Activated naive CD8-positive, alpha-beta T cell treated with anti-CD3 and anti-CD28 coated beads for 36 hours (primary cell): ENCODE measurements at places on chromosomes 7 and 10.

- peaks cover 91% of the 10 kb centered on the region for H3K4me1 ChIP-seq
- H3K36me3 ChIP-seq: peaks cover 71% of the 10 kb centered on the region
- DNase-seq: no peak
Observed at GRCh38 chr7:43642897-43643630, 60.2 kb downstream of the STK17A start.

- H3K27me3 ChIP-seq: no peaks in the 10 kb centered on the region
- no peak for DNase-seq
- no peak overlapping the region for H3K27ac ChIP-seq
Observed at GRCh38 chr10:119680650-119681081, 29.5 kb downstream of the BAG3 start.

- no peak for DNase-seq
- H3K36me3 ChIP-seq: no peaks in the 10 kb centered on the region
- H3K27me3 ChIP-seq: no peaks in the 10 kb centered on the region
- no peak overlapping the region for H3K27ac ChIP-seq
- no peak overlapping the region for H3K4me3 ChIP-seq
- no peaks in the 10 kb centered on the region for H3K4me1 ChIP-seq
Observed at GRCh38 chr7:105408791-105409410, 20.2 kb upstream of the SRPK2 start.

DNA sequence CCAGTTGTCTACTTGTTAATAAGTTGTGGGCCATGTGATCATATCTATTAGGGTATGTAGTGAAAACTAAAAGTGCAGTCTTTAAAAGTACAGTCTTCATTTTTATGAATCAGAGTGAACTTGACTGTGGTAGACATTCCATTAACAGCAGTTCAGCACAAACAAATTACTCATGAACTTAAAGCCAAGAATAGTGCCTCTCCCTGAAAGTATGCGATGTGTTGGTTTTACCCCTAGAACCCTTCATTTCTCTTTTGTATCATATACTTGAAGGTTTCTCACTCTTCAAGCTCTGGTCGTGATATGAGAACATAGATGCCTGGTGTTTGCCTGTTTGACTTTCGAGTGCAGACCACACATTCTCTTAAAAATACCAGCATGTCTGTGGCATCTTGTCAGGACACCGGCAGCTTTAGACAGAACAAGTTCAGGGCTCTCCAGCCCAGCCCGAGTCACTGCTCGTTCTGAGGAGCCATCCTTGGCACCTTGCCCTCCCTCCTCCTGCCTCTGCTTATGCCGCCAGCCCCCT is 159.3 kb downstream of the LCOR start:
- DNase-seq: no peak
- H3K27ac ChIP-seq: no peak overlapping the region
- H3K4me1 ChIP-seq: peaks cover 8% of the 10 kb centered on the region

GRCh38 chr10:97383159-97383558 is 18.0 kb downstream of the RRP12 start:
- peaks cover 7% of the 10 kb centered on the region for H3K36me3 ChIP-seq
- no peaks in the 10 kb centered on the region for H3K4me1 ChIP-seq
- H3K4me3 ChIP-seq: no peak overlapping the region
- no peaks in the 10 kb centered on the region for H3K27me3 ChIP-seq
- DNase-seq: no peak

DNA sequence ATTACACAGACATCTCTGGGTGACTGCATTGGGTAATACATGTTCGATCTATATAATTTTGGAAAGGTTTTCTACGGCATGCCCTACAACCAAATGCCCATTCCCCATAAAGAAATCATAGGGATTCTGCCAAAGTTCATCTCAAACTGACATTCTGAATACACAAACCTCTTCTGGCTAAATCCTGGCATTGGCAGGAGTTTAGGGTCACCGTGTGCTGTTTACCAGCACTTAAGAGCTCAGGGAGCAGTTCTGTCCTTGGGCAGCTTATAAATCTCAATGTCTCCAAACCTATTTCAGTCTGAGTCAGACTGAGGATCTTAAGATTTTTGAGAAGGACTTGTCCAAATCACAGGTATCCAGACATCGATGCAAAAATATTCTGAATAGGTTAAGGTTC is 809.6 kb upstream of the LRRN3 start:
- DNase-seq: no peak
- no peaks in the 10 kb centered on the region for H3K36me3 ChIP-seq
- H3K4me1 ChIP-seq: no peaks in the 10 kb centered on the region
- H3K4me3 ChIP-seq: no peak overlapping the region
- no peak overlapping the region for H3K27ac ChIP-seq

- H3K4me1 ChIP-seq: no peaks in the 10 kb centered on the region
- H3K36me3 ChIP-seq: no peaks in the 10 kb centered on the region
- no peak overlapping the region for H3K27ac ChIP-seq
- no peak overlapping the region for H3K4me3 ChIP-seq
Observed at GRCh38 chr10:93221171-93221496, 147.4 kb downstream of the CYP26A1 start.

GRCh38 chr10:129796710-129797420 is 167.2 kb downstream of the EBF3 start:
- H3K27ac ChIP-seq: no peak overlapping the region
- H3K4me1 ChIP-seq: no peaks in the 10 kb centered on the region
- peaks cover 1% of the 10 kb centered on the region for H3K36me3 ChIP-seq
